Head of caudate nucleus (tissue), 42 donors: ENCODE measurements at places on chromosomes 5 and 9.

DNA sequence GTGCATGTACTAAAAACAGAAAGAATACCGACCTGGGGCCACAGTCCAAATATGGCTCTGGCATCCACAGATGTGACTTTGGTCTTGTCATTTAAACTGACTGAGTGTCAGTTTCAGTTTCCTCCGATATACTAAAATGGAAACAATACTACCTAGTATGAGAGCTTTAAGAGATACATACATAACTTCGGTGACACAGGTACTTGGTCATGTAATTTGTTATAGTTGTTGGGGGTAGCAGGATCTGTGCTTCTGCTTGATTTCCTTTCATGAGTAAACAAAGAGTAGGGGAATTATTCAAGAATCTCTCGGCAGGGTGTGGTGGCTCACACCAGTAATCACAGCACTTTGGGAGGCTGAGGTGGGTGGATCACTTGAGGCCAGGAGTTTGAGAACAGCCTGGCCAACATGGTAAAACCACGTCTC lies 32.1 kb downstream of the MTMR12 start:
- no peak for DNase-seq

DNA sequence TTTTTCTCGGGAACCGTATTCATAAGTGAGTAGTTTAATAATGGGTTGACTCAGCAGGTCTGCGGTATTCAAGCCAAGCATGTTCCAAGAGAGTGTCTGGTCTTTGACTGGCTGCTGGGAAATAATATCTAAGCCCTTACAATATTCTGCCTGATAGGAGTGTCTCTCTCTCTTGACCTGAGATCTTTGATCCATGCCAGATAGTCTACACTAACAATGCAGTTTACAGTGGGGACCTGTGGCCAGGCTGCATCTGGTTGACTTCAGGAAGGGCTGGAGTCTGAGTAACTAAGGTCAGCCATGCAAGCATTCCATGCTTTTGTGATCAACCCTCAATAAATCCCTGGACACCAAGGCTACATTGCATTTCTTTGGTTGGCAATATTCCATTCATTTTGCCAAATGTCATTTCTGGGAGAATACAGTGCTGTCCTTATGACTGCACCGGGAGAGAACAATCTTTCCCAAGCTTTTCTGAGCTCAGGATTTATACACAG lies 195.5 kb downstream of the SEMA5A start:
- DNase-seq: no peak

DNA sequence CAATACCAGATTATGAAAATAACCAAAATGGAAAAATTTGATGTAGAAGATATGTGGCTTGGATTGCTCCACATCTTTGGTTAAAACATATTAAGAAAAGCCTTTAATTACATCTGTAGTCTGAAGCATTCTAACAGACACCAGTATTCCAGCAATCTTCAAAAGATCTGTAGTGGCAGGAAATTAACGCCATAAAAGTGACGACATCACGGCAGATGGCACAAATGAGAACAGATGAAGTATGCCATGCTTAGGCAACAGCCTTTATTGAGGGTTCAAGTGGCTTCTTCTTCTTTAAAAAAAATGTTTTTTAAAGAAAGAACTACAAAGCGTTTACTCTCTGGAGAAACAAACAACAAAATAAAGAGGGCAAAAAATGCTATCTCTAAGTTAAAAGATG lies 164.2 kb downstream of the MEF2C start:
- DNase-seq: no peak

DNA sequence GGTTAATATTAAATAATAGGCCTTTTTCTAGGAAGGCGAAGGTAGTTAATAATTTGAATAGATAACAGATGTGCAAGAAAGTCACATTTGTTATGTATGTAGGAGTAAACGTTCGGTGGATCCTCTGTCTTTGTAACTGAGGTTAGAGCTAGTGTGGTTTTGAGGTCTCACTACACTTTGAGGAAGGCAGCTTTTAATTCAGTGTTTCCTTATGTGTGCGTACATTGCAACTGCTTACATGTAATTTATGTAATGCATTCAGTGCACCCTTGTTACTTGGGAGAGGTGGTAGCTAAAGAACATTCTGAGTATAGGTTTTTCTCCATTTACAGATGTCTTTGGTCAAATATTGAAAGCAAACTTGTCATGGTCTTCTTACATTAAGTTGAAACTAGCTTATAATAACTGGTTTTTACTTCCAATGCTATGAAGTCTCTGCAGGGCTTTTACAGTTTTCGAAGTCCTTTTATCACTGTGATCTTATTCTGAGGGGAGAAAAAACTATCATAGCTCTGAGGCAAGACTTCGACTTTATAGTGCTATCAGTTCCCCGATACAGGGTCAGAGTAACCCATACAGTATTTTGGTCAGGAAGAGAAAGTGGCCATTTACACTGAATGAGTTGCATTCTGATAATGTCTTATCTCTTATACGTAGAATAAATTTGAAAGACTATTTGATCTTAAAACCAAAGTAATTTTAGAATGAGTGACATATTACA lies 45.7 kb downstream of the TGFBR1 start:
- DNase-seq: no peak

DNA sequence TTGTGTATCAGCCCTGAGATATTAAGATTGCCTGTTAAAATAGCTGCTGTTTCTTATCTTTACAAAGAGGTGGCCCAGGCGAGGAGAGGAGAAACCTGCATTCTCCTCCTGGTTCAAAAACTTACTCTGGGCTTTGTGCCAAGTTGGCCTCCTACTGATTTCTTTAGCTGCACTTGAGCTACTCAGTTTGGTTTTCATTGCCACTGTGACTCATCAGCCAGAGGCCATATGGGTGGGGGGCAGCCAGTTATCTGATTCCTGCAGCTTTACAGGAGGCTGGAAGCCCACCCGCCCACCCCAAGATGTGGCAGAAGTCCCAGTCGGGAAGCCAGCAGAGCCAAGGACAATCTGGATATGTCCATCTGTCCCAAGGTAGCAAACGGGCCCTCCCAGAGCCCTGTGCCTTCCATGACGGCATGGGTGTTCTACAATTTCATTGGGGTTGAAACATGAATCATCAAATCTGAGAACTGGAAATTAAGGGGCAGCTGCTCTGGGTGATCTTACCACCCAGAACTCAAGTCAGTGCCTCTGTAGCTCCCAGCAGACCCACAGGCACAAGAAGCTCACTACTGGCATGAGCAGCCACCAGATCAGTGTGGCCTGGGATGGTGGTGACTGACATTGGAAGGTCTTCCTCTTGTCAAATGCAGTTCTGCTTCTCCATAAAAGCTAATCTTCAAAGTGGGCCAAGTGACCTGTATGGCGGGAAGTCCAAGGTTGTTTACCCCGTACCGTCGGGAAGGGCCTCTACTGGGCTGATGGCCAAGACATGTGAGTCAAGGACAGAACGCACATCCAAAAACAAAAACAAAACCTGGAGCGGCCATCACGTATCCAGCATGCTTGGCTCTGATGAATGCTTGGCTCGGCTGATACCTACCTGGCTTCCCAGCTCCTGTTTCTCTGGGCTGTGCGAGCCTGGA lies 15.6 kb downstream of the FCN2 start:
- DNase-seq: peak; percentile 8

DNA sequence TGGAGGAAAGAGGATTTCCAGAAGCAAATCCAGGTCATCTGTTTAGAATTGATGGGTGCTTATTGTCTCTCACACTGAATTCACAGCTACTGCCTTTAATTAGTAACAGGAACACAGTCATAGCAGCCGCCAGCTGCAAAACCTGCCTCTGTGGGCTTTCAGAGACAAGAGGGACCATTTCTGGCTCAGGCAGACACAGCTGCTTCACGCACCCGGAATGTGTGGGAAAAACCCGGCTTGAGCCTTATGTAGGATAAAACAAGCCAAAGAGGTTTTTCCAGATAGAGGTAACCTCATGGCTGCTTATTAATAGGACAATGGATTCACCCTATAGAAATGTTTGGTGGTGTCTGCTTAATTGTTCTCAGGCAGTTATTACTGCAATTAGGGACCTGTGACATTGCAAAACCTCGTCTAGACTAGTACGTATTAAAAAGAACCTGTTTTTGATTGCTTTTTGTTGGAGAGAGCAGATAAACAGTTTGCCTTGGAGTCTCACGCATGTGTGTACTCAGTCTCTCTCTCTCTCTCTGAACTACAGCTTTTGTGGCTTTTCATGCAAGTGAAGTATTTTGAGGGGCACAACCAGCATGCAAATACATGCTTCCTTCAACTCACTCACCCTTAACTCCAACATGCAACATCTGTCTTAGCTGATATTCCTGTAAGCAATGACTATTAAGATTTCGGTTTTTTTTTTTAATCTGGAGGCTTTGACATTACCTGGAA lies 302.7 kb downstream of the PLK2 start:
- peak; percentile 19 for DNase-seq

GRCh38 chr5:38551030-38552017 lies 5.1 kb downstream of the LIFR start:
- DNase-seq: no peak

DNA sequence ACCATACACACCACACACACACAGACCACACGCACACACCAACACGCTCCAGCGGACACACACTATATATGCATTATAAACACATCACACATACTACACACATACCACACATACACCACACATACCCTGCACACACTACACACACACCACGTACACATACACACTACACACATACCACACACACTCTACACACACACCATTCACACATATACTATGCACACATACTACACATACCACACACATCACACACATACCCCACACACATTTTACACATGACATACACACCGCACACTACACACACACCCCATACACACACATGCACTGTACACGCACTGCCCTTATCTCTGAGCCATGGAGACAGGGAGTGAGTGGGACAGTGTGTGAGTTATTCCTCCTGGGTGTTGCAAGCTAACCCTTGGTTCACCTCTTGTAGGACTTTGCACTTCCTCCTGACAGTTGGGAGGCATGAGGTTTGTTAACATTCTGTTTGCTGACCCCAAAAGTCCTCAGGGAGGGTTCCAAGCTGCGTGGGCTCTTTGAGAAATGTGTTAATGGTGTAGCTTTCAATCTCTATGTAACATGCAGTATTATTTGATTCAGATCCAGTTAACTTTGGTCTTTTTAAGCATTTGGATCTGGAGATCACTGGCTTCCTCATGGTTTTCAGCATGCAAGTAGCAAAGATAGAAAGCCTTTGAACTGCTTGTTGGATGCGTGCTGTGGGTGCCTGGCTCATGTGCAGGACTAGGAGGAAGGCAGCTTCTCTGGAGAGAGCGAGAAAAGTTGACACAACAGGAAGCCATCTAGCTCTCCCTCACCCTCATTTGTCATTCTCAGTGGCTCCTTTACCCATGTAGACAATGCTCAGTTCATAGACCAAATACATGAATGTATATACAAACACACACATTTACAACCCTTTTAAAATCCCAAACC lies 13.7 kb downstream of the IL31RA start:
- DNase-seq: no peak

- DNase-seq: no peak
These were observed 128.8 kb downstream of the FER start for GRCh38 chr5:108876451-108876850.

GRCh38 chr9:37011530-37011929 lies 22.5 kb downstream of the PAX5 start:
- DNase-seq: no peak

- no peak for DNase-seq
These were observed 238.0 kb upstream of the PTGER4 start for GRCh38 chr5:40441733-40442132.

- no peak for DNase-seq
These were observed 24.6 kb downstream of the RAPGEF6 start for GRCh38 chr5:131610198-131611063.

DNA sequence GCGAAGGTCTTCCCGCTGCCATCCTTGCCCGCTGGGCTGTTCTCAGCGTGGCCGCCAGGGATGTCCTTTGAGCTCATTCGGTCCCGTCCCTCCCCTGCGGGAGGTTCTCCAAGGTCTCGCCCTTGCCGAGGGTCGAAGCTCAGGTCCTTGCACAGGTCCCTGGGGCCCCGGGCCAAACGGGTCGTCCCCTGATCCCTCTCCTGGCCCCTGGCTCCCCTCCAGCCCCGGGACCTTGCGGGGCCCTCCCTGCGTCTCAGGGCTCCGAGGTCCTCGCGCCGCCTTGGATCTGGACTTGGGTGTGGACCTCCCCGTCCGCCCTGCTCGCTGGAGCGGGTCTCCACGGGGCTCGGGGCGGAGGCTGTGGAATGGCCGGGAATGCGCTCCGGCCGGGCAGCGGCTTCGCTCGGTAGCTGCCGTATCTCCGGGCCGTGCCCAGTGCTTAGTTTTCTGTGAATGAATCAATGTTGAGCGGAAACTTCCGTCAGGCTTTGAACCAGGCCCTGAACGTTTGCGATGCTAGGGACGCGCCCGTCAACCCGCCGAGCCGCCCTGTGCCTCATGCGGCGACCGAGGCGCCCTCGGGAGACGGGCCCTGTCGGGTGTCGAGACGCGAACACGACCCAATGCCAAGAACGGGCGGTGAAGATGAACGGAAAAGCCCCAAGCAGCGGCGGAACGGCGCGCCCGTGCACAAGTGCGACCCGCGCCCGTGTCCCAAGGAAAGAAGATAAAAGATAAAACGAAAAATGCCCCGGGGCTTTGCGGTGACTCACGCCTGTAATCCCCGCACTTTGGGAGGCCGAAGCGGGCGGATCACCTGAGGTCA lies 780 bp downstream of the RNU6ATAC start:
- peak; percentile 71 for DNase-seq

- DNase-seq: no peak
These were observed 9.4 kb upstream of the LRRTM2 start for GRCh38 chr5:138884554-138884953.

- DNase-seq: no peak
These were observed 42.6 kb downstream of the CSF1R start for GRCh38 chr5:150043657-150044328.

DNA sequence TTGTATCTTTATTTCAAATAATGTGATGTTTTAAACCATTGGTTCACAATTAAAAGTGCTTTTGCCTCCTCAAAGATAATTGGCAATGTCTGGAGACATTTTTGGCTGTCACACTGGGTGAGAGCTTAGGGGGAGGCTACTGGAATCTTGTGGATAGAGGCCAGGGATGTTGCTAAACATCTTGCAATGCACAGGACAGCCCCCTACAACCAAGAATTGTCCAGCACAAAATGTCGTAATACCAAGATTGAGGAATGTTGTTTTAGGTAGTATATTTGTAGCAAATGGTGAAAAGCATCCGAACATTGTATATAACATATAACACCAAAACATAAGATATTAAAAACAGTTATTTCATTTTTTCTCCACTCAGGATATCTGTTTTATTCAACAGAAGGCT lies 99.8 kb downstream of the SLC44A1 start:
- no peak for DNase-seq

DNA sequence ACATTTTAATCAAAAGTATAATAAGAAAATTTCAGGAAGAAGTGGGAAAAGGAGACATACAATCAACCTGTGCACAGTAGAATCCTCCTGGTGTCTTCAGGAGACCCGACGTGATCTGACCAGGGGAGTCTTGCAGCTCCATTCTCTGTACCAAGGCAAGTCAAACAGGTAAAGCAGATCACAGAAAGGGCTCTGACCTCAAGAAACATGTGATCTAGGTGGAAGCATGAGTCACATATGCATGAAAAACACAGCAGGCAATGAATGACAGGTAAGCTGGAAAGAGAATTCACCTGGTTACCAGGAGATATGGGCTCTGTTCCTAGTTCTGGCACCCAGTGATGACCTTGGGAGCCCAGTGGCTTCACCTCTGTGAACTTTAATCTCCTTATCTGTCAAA lies 19.4 kb upstream of the FABP6 start:
- no peak for DNase-seq

- DNase-seq: no peak
These were observed 81.0 kb downstream of the ESM1 start for GRCh38 chr5:54904425-54904824.
